HuH-7.5 (cell line): ENCODE measurements at places on chromosomes 7 and 10.

GRCh38 chr7:83798489-83798888, 149.6 kb upstream of the SEMA3E start:
- DNase-seq = no peak

DNA sequence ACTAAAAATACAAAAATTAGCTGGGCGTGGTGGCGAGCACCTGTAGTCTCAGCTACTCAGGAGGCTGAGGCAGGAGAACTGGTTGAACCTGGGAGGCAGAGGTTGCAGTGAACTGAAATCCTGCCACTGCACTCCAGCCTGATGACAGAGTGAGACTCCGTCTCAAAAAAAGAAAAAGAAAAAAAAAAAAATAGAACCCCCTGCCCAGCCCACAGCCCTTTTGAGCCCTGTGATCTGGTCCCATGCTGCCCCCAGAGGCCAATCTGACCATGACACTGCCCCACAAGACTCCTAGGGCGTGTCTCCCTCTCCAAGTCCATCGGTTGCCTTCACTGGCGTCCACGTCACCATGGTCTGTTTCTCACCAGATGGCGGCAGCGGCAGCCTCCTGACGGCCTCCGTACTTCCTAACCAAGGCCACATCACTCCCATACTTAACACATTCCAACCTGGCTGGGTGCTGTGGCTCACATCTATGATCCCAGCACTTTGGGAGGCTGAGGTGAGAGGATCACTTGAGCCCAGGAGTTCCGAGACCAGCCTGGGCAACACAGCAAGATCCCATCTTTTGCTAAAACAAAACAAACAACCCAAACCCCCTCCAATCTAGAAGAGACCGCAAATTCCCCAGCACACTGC, 18.0 kb downstream of the STX1A start:
- peak; percentile 80 for DNase-seq

DNA sequence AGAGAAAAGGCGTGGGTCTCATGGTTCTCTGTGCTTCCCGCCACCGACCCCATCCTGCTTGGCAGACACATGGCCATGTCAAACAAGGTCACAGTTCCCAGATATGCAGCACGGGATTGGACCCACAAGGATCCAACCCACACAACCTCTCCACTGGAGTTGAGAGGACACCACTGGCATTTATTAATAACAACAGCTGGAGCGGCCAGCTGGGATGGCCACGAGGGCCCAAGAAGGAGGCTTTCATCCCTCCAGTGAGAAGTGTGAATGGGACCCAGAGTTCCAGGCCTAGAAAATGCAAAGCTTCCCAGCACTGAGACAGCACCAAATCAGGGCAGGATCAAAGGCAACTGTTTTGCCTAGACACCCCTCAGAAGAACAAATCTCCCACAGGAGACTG, 31.5 kb downstream of the FGFR2 start:
- no peak for DNase-seq

GRCh38 chr7:79749856-79750255, 296.4 kb upstream of the MAGI2 start:
- no peak for DNase-seq

DNA sequence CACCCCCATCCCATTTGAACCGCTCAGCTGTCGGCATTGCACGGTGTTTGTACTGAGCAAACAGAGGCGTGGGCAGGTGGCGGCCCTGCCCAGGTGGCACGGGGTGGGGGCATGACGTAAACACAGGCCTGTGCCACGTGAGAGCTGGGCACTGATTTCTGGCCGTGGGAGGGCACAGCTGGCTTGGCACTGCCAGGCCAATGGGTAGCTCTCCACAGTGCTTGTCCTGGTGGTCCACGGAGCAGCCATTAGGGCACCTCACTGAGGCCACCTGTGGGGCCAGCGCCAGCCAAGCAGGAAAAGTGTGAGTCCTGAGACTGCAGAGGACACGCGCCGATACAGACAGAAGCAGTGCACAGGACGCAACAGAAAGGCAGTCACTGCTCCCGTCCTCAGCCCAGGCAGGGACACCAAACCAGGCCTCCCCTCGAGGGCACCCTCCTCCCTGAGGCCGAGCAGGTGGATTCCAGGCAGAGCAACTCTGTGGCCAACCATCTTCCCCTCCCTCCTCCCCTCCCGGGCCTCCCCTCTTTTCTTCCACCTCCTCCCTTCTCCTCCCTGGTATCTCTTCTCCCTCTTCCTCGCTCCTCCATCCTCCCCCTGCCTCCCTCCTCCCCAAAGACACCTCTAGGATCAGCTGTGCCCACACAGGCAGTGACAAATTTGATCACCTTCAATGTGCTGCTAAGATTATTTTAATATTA, 258.7 kb downstream of the ELFN1 start:
- no peak for DNase-seq

- DNase-seq = no peak
These were observed 364.2 kb downstream of the AUTS2 start for GRCh38 chr7:69962186-69963065.

GRCh38 chr7:31811650-31812461, 124.8 kb downstream of the PPP1R17 start:
- DNase-seq = no peak

DNA sequence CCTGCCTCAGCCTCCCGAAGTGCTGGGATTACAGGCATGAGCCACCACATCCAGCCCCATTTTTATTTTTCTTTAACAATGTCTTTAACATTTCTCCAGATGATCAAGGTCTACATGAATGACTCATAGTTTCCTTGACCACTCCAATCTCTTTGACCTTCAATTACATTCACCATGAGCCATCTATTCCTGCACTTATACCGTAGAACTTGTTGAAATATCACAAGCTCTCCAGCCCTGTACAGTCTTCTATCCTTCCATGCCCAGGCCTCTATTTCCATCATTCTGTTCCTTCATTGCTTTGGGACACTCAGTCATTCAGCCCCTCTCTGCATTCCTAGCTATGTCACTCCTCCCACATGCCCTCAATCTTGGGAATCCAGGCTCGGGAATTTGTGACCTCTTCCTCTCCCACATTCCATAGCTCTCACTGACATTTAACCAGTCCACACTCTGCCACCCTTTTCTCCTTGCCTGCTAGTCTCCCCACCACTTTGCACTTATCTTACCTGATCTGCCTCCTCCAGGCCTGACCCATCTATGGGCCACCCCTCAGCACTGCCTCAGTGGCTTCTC, 151.8 kb upstream of the STK17A start:
- no peak for DNase-seq

- DNase-seq = no peak
These were observed 86.0 kb upstream of the ANKRD1 start for GRCh38 chr10:91006752-91007346.

- DNase-seq = no peak
These were observed 116.0 kb upstream of the PFKP start for GRCh38 chr10:2951235-2951835.

- DNase-seq = no peak
These were observed 220.9 kb upstream of the PLXDC2 start for GRCh38 chr10:19595212-19595845.

GRCh38 chr10:78338717-78339116, 305.1 kb downstream of the RPS24 start:
- no peak for DNase-seq

GRCh38 chr7:86913709-86914108, 145.7 kb downstream of the ELAPOR2 start:
- no peak for DNase-seq

- DNase-seq = no peak
These were observed 29.2 kb downstream of the TDRD1 start for GRCh38 chr10:114208351-114208750.

DNA sequence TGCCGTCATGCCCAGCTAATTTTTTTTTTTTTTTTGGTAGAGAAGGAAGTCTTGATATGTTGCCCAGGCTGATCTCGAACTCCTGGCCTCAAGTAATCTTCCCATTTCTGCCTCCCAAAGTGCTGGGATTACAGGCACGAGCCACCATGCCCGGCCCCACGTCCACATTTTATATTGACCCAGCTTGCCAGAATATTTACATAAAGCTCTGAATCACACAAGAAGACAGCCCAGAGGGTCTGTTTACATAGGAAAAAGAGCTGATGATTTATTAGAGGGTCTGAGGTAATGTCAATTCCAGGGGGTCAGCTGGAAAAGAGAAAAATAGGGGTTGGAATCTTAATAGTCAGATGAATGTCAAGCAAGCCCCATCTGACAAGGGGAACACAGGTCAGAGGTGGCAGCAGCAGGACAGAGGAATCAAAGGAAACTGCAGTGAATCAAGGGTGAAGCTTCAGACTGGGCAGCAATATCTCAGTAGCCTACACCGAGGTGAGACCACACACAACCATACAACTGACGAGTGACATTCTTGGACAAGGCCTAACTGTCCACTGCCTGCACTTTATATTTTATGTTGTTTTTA, 15.8 kb upstream of the SLF2 start:
- no peak for DNase-seq

DNA sequence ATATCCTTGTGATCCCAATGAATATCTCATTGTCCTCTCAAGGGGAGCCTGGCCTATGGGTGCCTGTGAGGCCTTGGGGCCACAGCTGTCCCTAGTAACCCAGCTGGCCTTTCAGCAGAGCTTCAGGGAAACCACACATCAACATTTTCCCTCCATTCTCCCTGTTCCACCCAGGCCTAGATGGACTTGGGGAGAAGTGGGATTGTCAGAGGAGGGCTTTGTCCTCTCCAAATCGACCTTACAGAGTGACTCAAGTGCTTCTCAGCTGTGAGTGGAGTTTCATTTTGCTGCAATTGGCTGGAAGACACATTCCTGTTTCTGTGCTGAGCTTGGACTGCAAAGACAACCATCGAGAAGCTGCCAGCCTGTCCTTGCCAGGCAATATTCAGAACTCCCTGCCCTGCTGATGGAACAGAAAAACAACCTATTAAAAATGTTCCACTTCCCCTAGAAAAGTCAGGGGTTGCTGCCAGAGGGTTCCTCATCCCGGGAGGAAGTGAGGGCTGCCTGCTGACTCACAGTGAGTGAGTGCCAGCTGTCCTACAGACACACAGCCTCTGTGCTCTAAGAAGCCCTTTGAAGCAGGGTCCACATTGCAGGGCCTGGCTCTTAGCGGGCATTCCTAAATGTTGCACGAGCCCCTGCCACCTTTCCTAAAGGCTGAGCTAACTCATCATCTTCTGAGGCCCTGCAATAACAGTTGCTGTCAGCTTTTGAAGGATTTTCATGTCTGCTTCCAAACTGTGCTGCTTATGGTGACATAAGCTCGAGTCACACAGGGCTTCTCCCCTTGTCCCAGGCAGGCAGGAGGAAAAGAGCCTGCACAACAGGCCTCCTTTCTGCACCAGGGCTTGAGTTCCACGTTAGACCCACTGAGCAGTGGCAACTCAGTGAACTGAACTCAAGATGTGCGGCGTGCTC, 20.5 kb downstream of the STRA8 start:
- no peak for DNase-seq

DNA sequence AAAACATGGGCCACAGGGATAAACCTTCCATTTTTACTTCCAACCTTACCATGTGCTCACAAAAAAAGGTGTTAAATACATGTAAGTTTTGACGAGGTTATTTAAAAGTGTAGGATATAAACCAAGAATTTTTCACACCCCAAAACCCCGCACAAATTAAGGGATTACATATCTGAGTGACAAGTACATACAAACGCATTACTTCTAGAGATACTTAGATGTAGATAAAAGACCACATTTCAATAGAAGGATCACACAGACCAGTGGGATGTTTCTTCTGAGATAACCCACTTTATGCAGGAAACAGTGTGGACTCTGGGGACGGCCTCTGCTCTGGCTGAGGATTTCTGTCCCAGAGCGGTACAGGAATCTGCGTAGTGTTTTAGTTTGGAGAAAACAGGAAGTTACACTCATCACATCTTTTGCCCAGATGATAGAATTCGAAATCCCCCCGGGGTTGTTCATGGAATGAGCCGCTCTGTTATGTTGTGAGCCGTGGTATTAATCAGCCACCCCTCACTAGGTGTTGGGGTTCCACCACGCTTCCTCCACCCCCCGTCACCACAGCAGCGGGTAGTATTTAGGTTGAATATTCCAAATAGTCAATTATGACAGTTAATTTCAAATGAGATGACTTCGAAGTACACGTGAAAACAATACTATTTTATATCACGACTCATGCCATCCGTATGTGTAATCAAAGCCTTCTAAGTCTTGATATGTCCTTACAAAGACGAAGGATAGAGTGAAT, 1.3 kb upstream of the CUL1 start:
- no peak for DNase-seq

DNA sequence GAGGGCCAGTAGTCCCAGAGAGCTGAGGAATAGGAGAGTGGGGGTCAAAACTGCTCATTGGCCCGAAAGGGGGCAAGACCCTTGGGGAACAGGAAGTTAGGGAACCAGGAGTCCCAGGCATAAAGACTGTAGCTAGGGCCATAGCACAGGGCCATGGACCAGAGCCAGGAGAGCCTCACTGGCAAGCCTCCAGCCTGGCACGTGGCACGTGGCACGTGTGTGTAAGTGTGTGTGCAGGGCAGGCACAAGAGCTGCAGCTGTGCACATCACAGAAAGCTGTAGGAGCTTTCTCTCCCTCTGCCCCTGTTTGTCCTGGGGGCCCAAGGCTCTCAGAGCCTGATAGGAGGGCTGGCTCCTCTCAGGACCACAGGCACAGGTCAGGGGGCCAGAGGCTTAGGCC, 47.8 kb upstream of the SLF2 start:
- no peak for DNase-seq

DNA sequence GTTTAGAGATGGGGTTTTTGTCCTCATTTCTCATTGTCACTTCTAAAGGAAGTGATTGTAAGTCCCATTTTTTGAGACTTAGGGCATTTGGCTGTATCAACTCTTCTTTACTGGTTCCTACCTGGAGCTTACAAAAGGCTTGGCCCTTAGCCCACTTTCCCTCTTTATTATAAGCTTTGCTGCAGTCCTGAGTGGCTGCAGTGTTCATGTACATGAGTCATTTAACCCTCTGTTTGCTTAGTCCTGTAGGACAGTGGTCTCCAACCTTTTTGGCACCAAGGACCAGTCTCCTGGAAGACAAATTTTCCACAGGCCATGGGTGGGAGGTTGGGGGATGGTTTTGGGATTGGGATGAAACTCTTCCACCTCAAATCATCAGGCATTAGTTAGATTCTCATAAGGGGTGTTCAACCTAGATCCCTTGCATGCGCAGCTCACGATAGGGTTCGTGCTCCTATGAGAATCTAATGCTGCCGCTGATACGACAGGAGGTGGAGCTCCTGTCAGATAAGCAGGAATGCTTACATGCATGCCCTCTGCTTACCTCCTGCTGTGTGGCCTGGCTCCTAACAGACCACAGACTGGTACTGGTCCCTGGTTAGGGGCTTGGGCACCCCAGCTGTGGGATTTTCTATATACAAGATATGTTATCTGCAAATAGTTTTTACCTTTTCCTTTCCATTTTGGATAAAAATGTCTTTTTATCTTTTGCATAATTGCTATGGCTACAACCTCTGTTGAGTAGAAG, 99.7 kb downstream of the CCSER2 start:
- no peak for DNase-seq

GRCh38 chr7:158740013-158740656, 35.5 kb upstream of the NCAPG2 start:
- DNase-seq = no peak
